ENCODE measurements at places on chromosomes 3 and 15.

- no peak for DNase-seq
Measured at GRCh38 chr3:123420416-123420968, 28.4 kb downstream of the ADCY5 start.

- DNase-seq: no peak
Measured at GRCh38 chr3:45362161-45362560, 26.2 kb upstream of the LARS2 start.

GRCh38 chr15:61835496-61836106, 224.6 kb downstream of the VPS13C start:
- DNase-seq: peak; percentile 23

GRCh38 chr15:42087926-42088800, 6.2 kb downstream of the PLA2G4D start:
- no peak for DNase-seq

DNA sequence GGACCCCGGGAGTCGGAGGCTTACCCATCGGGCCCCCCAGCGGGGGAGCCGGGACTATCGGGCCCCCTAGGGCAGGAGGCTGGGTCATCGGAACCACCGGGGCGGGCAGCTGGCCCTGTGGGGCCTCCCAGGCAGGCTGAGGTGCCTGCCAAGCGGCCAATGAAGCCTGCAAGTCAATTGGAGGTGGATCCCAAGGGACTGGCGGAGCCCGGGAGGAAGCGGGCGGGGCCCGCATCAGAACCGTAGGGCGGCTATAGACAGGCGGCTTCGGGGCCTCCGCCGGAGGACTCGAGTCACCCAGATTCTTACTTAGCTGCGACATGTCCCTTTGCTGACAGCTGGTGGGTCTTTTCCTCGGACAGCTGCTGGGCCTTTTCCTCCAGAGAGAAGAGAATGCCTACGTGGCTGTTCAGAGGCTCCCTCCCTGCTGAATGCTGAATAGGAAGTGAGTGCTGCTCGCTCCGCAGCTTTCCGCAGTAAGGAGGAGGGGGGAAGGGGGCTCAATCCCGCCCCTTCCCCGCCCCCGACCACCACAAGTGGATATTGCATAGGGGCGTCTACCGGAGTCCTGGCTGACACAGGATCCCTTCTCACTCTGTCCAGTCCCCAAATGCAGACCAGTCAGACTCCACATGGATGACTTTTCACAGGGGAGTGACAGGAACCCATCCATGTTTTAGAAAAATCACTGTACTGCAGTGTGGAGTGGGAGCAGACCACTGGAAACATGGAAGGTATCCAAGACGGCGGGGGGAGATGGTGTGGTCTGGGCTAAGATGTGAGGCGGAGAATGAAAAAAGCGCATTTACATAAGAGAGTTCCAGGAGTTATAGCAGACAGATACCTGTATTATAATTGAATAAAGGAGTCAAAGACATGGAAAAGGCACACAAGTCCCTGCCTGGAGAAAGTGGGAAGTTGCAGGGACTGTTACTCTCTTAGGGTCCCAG, at the start of gene MAGEL2:
MAGEL2 (minus strand) TSS at position 447 of the 950 bp plus-strand sequence; CDS start at position 322, 125 bp downstream.
- DNase-seq: no peak

DNA sequence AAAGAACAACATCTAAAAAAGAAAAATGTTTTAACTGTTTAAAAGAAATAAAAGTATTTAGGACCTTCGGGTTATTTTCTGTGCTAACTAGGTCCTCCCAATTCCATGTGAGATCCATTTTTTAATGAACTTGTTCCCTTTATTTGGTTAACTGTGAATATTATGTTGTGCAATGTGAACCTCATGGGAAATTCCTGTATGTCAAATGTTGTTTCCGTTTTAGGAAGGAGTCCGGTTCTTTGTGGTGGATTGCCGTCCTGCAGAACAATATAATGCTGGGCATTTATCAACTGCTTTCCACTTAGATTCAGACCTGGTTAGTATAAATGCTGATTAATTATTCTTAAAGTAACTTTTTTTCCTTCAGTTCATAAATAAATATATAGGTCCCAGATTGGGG, 35.5 kb upstream of the NIT2 start:
- no peak for DNase-seq

DNA sequence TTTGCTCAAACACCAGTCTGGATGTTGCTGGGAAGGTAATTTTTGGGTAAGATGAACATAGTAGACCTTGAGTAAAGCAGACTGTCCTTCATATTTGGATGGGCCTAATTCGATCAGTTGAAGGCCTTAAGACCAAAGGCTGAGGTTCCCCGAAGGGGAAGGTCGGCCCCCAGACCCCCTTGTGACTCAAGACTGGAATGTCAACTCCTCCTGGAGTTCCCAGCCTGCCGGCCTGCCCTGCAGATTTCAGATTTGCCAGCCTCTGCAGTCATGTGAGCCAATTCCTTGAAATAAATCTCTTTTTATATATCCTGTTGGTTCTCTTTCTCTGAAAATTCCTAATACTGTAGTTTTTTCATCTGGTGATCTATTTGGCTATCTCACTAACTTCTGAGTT, 146.5 kb downstream of the APBA2 start:
- no peak for DNase-seq

- peak; percentile 28 for DNase-seq
Measured at GRCh38 chr3:111717601-111718000, 122.5 kb upstream of the ZBED2 start.

DNA sequence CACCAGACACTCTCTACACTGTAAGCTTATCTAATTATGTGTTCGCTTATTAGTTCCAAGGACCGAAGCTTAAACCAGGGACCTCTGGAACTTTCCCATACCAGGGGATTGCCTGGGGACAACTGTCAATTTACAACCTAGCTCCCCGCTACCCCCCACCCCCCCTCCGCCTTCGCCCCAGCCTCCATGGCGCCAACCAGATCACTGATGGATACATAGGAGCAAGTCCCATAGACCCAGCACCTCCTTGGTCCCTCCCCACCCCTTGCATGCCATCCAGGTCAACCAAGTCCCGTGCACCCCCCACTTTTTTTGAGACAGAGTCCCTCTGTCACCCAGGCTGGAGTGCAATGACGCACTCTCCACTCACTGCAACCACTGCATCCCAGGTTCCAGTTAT, 930 bp upstream of the PDCD7 start:
- no peak for DNase-seq

GRCh38 chr3:150495563-150496168, 50.6 kb downstream of the SERP1 start:
- no peak for DNase-seq

DNA sequence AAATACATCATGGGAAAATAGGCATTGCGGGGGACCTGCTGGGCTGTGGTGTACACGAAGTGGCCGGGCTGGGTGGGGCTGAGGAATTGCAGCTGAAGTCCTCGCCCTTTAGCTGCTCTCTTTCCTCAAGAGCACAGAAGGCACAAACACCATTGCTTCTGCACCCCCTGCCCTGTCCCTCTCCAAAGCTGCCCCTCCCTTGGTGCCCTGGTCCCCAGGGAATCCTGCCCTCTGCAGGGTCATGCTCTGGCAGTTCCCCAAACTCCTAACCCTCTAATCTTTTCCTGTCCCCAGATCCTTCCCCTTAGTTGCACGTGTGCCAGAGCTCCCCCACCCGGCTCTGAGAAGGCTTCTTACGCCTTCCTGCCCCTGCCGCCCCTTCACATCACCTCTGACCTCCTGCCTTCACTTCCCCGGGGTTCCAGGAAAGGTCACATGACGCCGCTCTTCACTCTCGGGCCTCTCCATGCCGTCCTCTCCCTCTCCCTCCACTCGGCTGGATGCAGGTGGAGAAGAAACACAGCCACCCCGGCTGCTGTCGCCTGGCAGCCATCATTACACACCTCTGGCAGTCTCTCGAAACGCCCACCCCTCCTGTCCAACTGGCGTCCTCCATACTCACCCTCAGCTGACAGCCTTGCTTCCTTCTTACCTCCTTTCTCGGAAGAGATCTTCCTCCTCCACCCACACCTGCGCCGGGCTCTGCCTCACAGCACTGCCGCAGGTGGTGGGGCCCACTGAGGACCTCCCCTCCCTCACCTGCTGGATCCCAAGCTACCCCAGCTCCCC, 6.9 kb upstream of the PCSK6 start:
- no peak for DNase-seq

DNA sequence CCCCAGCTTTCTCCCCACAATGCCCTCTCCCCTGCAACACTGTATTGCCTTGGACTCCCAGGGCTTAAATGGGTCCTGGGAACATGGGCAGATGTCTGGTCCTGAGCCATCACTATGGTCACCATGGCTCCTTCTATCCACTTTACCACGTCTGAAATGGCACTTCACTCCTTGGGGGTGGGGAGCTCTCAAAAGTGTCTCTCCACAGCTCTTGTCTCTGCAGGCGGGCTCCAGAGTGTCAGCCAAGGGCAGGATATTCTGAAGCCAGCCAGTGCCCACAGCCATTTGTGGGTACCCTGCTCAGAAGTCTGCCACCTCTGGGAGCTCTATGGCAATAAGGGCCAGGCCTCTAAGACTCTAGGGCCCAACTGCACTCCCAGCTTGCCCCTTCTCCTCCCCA, 163.9 kb downstream of the PPM1L start:
- DNase-seq: no peak
